ENCODE measurements at places on chromosomes 4 and X.

DNA sequence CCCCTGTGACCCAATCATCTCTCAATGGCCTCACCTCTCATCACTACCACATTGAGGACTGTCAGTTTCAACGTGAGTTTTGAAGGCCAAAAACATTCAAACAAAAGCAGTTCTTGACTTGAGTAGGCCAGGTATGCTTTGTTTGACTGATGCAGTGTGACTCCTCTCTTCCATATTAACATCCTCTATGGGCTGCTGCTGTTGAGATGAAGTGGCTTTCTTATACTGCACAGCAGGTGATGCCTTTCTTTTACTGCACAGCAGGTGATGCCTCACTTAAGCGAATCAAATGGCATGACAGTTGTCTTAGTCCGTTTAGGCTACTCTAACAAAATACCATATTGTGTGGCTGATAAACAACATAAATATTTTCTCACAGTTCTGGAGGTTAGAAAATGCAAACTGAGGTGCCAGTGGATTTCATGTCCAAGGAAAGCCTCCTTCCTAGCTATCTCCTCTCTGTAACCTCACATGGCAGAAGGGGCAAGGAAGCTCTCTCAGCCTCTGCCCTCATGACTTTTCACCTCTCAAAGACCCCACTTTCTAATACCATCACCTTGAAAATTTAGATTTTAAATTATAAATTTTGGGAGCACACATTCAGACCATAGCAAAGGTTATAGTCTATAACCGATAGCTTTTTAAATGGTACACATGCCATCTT is 2267.9 kb upstream of the AGA start:
- ATAC-seq, result no peak

- no peak for ATAC-seq
Observed at GRCh38 chrX:22135171-22135711, 103.1 kb downstream of the PHEX start.

GRCh38 chrX:132956421-132957210 is 1.8 kb downstream of the HS6ST2 start:
- no peak for ATAC-seq

GRCh38 chrX:129979207-129979920 is 3.1 kb upstream of the BCORL1 start:
- ATAC-seq, result no peak

DNA sequence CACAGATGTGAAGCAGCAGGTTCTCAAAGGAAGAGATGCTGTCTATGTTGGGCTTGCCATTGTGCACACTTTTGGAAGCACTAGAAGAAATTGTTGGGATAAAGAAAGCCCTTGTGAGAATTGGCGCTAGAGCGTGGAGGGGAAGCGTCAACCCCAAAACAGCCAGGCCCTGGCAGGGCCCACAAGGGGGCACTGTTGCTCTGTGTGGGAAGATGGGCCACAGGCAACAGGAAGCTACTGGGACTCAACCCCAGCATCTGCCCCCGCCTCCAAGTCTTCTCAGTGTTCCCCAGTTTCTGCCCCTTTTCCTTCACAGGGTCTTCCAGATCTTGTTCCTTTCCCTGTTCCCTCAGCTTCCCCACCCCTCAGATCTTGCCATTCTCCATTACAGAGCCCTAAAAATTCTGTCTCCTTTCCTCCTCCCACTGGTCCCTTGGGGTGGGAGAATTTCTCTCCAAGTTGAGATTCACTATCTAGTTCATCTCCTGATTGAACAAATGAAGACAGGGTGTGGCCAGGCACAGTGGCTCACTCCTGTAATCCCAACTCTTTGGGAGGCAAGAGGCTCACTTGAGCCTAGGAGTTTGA is 85.5 kb downstream of the STARD8 start:
- no peak for ATAC-seq

GRCh38 chrX:11458170-11458569 is 165.0 kb downstream of the AMELX start:
- ATAC-seq, result no peak

DNA sequence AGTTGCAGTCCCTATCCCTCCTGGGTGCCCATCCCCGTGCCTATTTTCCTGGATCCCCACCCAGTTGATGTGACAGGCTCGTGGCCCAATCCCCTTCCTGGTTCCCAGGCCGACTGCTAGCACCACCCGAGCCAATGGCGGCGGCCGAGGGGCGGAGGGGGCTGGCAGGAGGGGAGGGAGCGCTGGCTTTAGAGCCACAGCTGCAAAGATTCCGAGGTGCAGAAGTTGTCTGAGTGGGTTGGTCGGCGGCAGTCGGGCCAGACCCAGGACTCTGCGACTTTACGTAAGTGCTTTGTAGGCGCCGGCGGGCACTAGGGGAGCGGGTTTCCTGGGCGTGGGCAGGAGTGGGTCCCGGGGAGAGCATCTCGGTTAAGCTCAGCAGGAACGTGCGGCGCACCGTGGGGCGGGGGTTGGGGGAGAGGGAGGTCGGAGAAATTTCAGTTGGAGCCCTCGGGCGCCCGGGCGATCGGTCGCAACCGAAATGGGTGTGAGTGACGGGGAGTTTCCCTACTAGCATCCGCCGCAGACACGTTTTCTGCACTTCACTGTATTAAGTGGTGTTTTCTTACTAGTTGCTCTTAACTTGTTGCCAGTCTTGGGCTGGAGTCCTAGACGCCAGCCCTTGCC is at the start of gene PLS3:
Gene PLS3 (plus strand): TSS at position 197 of the 627 bp plus-strand sequence. CDS start 49,077 bp downstream, outside the sequence.
- ATAC-seq, result peak; percentile 84

DNA sequence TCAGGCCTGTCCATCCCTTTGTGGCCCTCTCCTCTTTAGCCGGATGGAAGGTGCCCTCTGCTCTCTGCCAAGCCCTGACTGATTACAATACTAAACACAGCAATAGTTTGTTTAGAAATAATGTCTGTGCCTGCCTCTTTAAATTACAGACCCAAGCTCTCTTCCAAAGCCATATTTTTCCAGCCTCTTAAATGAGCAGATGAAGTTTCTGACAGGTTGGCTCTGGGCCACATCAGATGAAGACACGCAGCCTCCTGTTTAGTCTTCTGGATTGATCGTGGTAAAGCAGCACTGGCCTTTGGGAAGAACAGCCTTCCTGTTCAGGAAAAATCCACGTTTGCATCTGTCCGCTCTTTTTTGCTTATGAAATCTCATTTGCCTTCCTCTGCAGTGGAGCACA is 133.6 kb downstream of the CPE start:
- no peak for ATAC-seq

DNA sequence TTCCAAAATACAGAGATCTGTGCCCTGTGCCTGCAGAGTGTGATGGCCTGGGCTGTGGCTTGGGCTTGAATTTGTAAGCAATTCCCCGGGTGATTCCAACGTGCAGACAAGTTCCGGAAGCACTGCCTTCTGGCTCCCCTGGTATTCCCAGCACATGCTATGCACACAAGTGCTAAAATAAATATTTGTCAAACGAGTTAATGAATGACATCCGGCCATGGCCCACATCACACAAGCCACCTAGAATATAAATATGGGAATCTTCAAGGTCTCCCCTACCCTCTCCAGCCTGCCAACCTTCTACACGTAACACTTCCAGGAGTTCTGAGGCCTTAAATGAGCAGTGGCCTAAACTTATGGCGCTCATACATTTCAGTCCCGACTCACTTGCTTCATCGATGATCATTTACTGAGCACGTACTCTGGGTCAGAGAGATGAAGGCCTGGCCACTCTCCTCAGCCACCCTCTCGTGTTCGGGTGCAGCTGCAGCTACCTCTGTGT is 21.3 kb downstream of the DCTD start:
- no peak for ATAC-seq

GRCh38 chr4:140856621-140857062 is 100.5 kb upstream of the TBC1D9 start:
- ATAC-seq, result peak; percentile 70

GRCh38 chr4:76559236-76560071 is 124.4 kb downstream of the SHROOM3 start:
- peak; percentile 37 for ATAC-seq

GRCh38 chrX:30680618-30681017 is 27.4 kb downstream of the GK start:
- no peak for ATAC-seq

Measured in motor neuron (in vitro differentiated cells).